T1000 (cell line): ENCODE measurements at places on chromosomes 16 and 17.
A peak's percentile ranks its signal among the peaks of the same experiment; 100 is the strongest.

- DNase-seq = no peak
These were observed 83.0 kb downstream of the EMP2 start for GRCh38 chr16:10497132-10498101.

GRCh38 chr16:14529010-14529669 is 100.9 kb downstream of the PARN start:
- peak; percentile 71 for DNase-seq

GRCh38 chr16:27169511-27170071 is 33.7 kb upstream of the KDM8 start:
- DNase-seq = peak; percentile 30

DNA sequence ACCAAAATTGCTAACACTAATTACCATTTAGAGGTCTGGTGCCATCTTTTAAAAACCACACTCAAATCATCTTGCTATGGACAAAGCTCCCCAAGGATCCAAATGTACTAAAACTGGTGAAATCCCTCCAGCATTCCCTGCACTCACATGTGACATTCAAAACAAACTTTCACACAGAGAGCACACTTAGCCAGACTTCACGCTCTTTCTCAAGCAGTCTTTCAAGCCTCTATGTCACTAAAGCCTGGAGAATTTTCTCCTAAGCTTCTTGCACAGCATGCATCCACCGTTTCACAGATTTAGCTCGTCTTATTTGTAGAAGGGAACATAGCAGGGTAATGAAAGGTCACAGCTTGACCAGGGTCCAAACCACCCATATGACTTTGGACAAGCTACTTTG is 19.3 kb downstream of the CMTM3 start:
- DNase-seq = no peak

- DNase-seq = no peak
These were observed 19.7 kb upstream of the SLC25A19 start for GRCh38 chr17:75308732-75309629.

- no peak for DNase-seq
These were observed 31.3 kb upstream of the TOX3 start for GRCh38 chr16:52578007-52578828.

DNA sequence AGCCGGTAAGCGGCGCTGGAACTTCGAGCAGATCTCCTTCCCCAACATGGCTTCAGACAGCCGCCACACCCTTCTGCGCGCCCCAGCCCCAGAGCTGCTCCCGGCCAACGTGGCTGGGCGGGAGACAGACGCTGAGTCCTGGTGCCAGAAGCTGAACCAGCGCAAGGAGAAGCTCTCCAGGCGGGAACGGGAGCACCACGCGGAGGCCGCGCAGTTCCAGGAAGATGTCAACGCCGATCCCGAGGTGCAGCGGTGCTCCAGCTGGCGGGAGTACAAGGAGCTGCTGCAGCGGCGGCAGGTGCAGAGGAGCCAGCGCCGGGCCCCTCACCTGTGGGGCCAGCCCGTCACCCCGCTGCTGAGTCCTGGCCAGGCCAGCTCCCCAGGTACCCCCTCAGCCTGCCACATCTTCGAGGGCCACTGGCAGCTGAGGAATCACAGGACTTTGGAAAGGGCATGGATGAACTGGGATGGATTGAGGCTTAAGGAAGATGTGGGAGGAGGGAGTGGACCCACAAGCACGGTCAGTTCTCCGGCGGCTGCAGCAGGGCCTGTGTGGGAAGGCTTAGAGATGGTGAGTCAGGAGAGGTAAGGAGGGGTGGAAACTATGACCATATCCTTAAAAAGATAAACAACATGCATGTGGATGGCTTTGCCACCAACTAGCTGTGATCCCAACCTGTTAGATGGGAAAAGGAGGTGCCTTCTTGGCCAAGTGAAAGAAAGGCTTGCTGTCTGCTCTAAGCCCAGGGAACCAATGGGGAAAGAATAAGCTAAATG is 3.4 kb upstream of the LLGL2 start:
- DNase-seq = no peak

DNA sequence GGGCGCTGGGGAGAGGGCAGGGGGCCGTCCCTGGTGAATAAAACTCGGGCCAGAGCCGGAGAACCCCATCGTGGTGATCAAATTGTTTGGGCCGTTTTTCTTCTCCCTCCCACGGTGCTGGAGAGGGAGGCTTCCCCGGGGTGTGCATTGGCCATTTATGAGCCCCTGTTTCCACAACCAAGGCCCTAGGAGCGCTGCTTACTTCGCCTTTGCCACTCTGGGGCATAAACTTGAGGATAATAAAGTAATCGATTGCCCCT is 544 bp downstream of the CCP110 start:
- DNase-seq = no peak

DNA sequence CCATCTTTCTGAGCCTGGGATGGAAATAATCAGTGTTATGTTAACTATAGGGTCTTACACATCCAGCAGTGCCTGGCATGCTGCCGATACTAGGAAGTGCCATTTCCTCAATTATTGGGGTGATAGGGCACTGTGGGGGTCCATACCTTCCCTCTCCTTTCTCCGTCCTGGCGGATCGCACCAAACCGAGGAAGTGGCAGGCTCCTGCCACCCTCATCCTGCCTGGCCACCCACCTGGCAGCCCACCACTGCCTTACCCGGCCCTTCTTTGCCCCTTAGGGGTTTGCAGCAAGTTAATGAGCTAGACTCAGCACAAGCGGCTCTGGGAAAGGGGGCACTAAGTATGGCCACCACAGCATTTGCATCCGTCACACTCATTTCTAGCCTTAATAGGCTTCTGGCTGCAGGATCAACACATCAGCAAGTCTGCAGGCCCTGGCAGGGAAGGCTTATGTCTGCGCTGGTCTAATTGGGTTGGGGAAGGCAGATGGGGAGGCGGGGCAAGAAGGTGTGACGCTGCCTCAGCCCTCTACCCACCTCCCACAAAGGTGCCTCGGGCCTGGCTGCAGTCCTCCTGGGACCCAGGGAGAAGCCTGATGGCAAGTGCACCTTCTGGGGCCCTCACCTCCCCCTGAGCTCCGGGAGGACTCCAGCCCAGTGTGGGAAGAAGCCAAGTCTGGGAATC is 28.6 kb downstream of the DCAKD start:
- DNase-seq = no peak

DNA sequence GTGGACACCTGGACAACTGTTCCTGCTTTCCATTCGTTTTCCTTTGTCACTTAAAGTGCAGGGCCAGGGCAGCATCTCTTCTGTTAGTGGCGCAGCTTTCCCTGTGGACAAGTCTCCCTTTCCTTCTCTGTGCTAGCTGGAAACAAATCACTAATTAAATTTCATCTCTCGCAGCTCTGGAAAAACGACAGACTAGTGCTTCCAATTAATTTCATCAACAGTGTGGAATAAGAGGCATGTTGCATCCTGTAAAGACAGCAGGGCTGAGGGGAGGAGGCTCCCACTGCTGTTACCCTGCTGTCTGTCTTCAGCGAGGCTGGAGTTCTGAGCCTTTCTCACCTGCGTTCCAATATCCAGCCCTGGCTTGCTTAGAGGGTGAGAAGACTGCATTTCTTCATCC is 352.1 kb upstream of the HSBP1 start:
- no peak for DNase-seq

DNA sequence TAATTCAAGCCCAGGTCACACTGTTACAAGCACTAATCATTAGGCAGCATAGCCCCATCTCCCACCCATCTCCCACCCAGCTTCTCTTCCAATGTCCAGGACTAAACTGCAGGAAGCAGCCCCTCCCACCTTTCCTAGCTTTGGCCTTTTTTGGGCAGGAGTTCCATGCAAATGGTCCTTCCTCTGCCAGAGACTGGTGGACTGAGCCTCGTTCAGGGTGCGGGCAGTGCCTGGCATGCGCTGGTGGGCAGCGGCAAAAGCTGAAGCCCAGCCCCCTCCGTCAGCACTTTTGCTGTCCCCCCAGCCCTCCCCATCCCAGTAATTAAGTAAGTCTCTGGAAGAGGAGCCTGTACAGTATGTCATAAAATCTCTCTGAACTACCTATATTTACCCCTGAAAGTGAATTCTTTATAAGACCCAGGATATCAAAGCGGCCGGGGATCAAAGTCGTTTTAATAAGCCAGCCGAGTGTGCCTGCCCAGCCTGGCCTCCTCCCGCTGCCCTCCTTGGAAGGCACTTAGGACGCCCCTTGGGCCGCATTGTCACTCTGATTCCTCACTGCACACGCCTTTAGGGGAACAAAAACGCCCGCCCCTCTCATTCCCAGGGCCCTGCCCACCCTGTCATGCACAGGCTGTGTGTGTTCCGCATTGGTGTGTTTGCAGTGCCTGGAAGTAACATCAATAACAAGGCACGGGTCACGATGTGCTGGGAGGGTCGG is 109.9 kb downstream of the IRX5 start:
- no peak for DNase-seq

GRCh38 chr17:72850410-72851118 is 241.9 kb downstream of the SLC39A11 start:
- no peak for DNase-seq

DNA sequence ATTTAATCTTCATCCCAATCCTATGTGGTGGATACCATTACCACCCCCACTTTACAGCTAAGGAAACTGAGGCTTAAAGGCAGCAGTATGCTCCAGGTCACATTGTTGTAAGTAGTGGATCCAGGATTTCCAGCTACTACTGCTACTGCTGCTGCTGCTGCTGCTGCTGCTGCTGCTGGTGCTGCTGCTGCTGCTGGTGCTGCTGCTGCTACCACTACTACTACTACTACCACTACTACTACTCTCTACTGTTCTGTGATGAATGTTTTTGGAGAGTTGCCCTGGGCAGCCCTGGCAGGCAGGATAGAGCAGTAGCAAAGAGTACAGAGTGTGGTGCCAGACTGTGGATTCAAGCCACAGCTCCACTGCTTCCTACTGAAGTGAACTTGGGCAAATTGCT is 49.3 kb upstream of the SLC12A3 start:
- DNase-seq = no peak

- DNase-seq = peak; percentile 9
These were observed 11.4 kb upstream of the TCAP start for GRCh38 chr17:39653662-39654331.

- DNase-seq = peak; percentile 23
These were observed 40.5 kb upstream of the GCSH start for GRCh38 chr16:81136390-81137335.

DNA sequence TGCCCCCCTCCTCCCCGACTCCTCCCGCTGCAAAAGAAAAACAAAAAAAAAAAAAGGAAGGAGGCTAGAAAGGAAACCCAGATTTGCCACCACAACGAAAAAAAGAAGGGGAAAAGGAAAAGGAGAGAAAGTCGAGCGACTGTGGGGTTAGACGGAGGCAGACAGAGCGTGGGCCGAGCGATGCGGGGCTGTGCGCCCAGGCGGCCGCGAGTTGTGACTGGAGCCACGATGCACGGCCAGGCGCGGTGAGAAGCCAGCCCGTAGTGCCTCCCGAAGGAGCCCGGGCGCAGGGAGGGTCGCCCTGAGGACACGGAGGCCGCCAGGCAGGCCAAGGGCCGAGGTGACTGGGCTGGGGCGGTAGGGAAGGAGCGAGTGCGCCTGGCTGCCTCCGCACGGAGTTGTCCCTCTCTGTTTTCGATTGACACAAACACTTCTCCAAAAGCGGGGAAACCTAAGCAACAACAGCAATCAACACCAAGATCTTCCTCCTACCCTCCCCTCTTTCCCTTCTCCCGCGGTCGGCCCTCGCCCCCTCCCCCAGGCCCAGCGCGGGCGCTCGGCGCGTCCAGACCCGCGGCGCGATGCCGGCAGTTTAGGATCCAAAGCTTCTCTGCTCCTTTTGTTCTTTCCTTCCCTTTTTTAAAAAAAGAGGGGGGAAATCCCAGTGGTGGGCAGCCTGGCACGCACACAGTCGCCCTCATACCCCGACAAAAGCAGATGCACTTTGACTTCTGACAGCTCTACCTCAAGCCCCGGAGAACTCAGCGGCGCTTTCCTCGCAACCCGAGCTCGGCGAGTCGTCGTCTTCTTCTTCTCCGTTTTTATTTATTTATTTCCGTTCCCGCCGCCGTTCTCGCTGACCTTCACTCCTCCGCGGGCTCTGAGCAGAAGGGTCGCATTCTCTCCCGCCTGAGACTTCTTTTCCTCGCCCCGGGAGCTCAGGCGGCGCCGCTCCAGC is at the start of gene LHX1:
Gene LHX1, plus strand, starts transcription at position 475 of the 958 bp plus-strand sequence. CDS start 723 bp downstream, outside the sequence.
- DNase-seq = no peak

GRCh38 chr17:48611681-48612455 is 1.1 kb upstream of the HOXB7 start:
- no peak for DNase-seq

DNA sequence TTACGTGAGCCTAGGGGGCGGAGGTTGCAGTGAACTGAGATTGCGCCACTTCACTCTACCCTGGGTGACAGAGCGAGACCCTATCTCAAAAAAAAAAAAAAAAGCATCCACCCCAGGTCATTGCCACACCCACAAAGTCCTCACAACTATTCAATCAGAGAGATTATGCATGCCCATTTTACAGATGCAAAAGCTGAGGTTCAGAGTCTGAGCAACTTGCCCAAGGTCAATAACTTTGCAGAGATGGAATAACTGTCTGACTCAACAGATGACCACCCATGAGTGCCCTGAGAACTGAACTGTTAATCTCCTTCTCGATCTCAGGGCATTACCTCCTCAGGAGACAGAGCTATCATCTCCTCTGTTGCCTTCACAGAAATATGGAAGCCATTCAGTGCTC is 5.5 kb upstream of the TMEM114 start:
- no peak for DNase-seq

GRCh38 chr17:41463746-41464145 is 3.4 kb downstream of the KRT32 start:
- DNase-seq = no peak

DNA sequence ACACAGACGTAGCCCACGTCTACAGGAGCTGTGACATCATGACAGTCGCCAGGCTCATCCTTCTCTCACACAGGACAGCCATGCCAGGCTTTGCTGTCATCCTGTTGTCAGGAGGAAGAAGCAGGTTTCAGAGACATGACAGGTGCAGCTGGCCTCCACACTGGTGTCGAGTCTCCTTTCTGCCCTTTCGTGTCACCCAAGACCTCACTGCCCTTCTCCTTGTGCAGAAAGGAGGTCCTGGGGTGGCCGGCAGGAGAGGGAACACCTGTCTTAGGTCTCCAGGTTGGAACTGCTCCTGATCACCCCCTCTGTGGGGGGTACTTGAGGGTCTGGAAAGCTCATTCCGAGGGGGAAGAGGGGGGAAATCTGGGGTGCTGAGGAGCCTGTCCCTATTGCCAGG is 41.6 kb upstream of the IRF8 start:
- no peak for DNase-seq

DNA sequence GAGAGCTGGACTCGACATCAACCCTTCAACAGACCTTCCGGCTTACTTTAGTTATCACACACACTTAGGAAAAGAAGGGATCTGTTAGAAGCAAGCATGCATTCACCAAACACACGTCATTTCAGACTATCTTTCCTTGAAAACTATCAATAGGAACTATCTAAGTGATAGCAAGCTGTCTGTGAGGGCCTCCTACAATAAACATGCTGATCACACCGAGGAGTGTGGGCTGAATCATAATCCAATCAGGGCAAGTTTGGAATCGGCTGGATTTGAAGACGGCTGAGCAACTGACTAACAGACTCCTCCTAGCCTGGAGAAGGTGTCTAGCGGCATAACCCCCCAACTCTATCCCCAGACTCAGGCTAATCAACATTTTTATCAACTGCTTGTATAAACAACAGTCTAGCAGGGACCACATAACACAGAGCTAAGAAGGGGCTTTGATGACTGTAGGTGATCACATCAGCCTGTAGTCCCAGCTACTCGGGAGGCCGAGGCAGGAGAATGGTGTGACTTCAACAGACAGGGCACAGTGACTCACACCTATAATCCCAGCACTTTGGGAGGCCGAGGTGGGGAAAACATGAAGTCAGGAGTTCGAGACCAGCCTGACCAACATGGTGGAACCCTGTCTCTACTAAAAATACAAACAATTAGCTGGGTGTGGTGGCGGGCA is 14.1 kb downstream of the NXN start:
- DNase-seq = no peak
